Jurkat, Clone E6-1 (cell line): ENCODE measurements at places on chromosomes 12 and 14.

- no peak for DNase-seq
Observed at GRCh38 chr12:124630791-124631313, 63.4 kb upstream of the NCOR2 start.

DNA sequence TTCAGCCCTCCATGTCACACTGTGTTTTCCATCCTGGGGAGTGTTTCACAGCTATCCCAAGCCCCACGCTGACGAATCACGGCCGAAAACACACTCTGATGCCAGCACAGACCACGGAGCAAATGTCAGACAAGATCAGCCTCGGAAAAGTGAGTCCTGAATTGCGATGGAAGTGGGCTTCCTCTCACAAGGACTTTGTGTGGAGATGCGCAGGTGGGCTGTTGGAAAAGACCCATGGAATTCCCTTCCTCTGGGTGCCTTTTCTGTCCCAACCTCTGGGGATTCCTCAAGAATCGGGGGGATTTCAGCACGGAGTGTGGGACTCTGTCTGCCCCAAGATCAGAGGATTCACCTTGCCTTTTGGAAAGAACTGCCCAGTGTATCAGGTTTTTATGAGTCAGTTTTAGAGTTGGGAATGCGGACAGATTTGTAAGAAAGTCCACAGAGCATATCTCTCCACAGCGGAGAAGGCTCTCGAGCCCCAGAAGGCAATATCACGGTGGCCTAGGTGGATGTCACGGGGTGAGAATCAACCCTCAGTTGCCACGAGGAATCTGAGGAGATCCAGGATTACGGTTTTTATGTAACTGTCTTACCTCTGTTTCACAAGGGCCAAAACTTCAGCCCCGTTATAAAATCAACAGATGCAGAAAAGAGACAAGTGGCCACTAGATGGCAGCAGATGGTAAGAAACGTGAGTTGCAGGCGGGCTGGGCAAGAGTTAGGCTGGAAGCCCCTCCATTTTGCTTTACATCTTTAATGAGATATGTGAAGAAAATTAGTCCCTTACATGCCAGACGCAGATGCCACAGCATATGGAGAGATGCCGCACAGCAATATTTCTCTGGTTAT lies 201.9 kb downstream of the DAD1 start:
- DNase-seq = no peak

DNA sequence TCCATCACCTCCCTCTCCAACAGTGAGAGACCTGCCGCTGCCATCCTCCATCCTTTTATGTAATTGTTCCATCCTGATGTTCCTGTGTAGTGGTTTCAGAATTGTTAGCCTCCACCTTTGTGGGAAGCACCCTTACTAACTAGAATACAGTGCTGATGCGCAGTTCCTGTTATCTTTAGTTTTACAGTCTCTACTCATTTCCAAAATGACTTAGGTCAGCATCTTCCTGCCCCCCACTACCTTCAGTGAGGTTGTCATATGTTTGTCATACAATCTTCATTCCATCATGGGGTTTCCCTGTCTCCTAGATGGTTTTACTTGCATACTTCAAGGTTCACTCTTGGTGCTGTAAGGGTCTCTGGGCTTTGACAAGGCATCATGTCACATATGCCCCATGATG lies 69.8 kb downstream of the EML1 start:
- no peak for DNase-seq

DNA sequence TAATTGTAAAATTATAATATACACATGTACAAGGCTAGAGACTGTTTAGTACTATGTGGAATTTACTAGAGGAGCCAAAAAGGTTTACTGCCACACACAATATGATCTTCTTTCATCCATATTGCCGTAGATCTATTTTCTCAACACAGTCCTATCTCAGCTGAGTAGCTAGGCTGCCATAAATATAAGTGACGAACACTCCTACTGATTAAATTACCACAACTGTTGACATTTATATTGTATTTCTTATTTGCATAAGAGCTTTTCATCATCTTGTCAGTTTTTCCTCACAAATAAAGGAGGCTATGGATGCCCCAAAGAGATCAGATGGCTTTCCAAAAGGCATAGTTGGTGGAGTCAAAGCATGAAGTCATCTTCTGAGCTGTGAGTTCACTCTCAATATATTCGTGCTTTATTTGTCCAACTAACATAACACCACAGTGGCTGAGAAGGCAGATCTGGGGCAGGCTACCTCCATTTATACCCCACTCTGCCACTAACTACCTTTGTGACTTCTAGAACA lies 78.6 kb downstream of the CCDC59 start:
- no peak for DNase-seq

- DNase-seq = peak; percentile 14
Observed at GRCh38 chr14:94536836-94537235, 24.4 kb upstream of the SERPINA4 start.

GRCh38 chr14:21382095-21382494 lies 1.7 kb downstream of the SUPT16H start:
- DNase-seq = no peak

DNA sequence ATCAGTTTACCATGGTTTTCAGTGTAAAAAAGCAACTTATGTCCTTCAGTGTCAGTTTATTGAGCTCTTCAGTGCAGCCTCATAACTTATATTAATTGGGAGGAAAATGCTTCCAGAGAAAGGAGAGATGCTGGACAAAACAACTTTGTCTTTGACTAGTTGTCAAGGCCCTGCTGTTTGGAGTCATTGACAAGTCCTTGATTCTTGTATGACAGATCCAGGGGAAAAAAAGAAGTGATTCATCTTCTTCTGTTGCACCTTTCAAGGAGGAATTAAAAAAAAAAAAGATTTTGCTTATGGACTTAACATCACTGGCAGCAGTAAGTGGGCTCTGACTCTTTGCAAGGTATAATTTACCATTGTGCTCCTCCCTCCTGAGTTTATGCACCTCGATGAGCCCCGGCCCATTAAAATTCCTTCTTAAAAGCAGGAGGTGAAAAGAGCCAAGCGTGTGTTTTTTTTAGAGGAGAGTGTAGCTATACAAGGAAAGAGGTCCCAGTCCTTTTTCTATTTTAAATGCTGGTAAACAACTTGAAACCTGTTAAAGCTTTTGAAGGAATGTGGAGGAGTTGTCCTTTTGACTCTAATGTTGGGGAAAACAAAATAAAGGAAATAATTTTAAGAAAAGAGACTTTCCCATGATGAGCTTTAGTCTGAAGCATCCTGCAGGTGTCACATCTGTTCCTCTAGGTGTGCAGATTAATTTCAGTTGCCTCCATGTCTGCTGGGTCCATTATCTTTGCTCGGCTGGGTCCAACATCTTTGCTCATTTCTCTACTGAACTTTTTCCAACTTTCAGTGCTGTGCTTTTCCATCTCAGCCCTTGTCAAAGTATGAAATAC lies 431.6 kb downstream of the RAD51B start:
- DNase-seq = no peak

- DNase-seq = peak; percentile 37
Observed at GRCh38 chr14:55117803-55118441, 11.1 kb upstream of the LGALS3 start.

- no peak for DNase-seq
Observed at GRCh38 chr12:27436029-27436428, 10.5 kb upstream of the SMCO2 start.

- DNase-seq = no peak
Observed at GRCh38 chr12:45315462-45315861, 99.6 kb downstream of the ANO6 start.

- DNase-seq = peak; percentile 78
Observed at GRCh38 chr14:24367514-24368211, at the start of gene NFATC4. NFATC4 (plus strand) TSS chr14:24368184; CDS start chr14:24368341, 157 bp downstream.

DNA sequence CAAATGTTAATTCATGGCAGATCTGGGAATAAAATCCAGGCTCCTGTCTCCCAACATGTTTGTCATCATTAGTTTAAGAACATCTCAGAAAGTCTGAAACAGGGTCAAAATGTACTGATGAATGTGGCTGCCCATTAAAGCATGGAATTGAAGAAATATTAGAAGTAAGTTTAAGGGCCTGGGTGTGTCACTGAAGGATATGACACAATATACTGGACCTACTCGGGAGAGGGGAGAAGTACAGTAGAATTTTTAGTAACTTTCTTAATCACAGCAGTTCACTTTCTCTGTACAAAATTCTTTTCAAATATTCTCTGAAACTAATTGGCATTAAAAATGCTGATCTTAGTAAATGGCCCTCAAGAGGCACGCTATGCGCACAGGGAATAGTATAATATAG lies 185.5 kb downstream of the ETV6 start:
- no peak for DNase-seq

GRCh38 chr14:49461529-49462401 lies 124.4 kb downstream of the RPS29 start:
- peak; percentile 83 for DNase-seq

GRCh38 chr14:96762650-96763049 lies 34.5 kb upstream of the VRK1 start:
- peak; percentile 76 for DNase-seq

DNA sequence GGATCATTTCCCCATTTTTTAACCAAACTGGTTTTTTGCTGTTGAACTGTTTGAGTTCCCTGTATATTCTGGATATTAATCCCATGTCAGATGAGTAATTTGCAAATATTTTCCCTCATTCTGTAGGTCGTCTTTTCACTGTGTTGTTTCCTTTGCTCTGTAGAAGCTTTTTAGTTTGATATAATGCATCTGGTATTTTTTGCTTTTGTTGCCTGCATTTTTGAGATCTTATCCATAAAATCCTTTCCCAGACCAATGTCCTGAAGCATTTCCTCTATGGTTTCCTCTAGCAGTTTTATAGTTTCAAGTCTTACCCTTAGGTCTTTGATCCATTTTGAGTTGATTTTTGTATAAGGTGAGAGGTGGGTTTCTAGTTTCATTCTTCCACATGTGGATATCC lies 71.3 kb downstream of the LRP6 start:
- DNase-seq = no peak

- DNase-seq = no peak
Observed at GRCh38 chr14:32044454-32044853, 32.6 kb upstream of the ARHGAP5 start.

- DNase-seq = no peak
Observed at GRCh38 chr12:3680919-3681594, 71.9 kb downstream of the CRACR2A start.

GRCh38 chr12:81866081-81866480 lies 106.9 kb upstream of the PPFIA2 start:
- DNase-seq = no peak
